ENCODE measurements at places on chromosomes 3 and 15.

GRCh38 chr3:29771602-29772001 is 490.7 kb downstream of the RBMS3 start:
- no peaks in the 10 kb centered on the region for H3K4me1 ChIP-seq
- H3K36me3 ChIP-seq, result no peaks in the 10 kb centered on the region
- no peak overlapping the region for H3K4me3 ChIP-seq
- H3K27me3 ChIP-seq, result no peaks in the 10 kb centered on the region

DNA sequence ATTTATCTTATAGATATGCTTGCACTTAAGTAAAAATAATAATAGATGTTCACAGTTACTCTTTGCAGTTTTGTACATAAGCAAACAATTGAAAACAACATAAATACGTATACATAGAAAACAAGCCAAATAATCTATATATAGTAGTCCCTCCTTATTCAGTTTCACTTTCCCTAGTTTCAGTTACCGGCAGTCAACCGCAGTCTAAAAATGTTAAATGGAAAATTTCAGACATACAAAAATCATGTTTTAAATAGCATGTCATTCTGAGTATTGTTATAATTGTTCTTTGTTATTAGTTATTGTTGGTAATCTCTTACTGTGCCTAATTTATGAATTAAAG is 262.0 kb downstream of the CGGBP1 start:
- H3K4me3 ChIP-seq, result no peak overlapping the region
- H3K4me1 ChIP-seq, result no peaks in the 10 kb centered on the region
- DNase-seq, result no peak
- peaks cover 36% of the 10 kb centered on the region for H3K27me3 ChIP-seq

DNA sequence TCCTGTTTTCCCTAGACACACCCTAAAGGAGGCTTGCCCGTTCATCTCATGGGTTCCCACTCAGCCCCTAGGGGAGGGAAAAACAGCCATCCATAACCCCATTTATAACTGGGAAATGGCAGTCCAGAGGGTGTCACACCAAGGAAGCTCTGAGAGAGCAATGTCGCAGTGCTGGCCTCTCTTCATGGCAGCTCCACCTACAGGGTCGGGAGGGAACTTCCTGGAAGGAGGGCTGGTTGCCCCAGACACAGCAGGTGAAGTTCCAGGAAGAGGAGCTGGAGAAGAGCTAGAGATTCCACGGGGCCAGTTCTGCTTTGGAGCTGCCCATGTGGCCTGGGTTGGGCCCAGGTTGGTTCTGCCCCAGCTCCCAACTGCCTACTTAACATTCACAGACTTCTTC is 22.3 kb upstream of the LINGO1 start:
- no peak overlapping the region for H3K4me3 ChIP-seq
- no peaks in the 10 kb centered on the region for H3K4me1 ChIP-seq
- no peak overlapping the region for H3K27ac ChIP-seq
- no peaks in the 10 kb centered on the region for H3K36me3 ChIP-seq
- DNase-seq, result peak; percentile 56

GRCh38 chr3:31331278-31331677 is 201.4 kb upstream of the STT3B start:
- H3K36me3 ChIP-seq, result no peaks in the 10 kb centered on the region
- DNase-seq, result no peak
- H3K27ac ChIP-seq, result no peak overlapping the region
- H3K27me3 ChIP-seq, result no peaks in the 10 kb centered on the region
- no peak overlapping the region for H3K4me3 ChIP-seq

Data from hepatocyte (in vitro differentiated cells).